CD4-positive, alpha-beta T cell treated with Interleukin-6 at 100 ng/mL for 8 hours (primary cell): ENCODE measurements at places on chromosomes 2 and 18.

GRCh38 chr2:35651688-35652323 is 703.8 kb upstream of the CRIM1 start:
- DNase-seq = no peak

GRCh38 chr2:208541461-208541988 is 134.9 kb downstream of the PTH2R start:
- DNase-seq = no peak

DNA sequence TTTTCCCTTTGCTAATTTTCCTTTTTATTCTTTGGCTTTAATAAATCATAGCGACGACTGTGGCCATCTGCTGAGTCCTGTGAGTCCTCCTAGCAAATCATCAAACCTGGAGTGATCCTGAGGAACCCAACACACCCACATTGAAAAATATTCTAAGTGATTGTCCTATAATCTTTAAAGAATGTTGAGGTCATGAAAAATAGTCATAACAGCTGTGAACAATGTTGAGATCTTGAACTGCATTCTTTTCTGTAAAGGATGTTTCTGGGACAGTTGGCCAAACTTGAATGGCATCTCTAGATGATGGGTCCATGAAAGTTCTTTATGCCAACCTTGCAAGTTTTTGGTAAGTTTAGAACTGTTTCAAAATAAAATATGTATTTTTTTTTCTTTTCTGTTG is 53.2 kb upstream of the ADAM23 start:
- no peak for DNase-seq

DNA sequence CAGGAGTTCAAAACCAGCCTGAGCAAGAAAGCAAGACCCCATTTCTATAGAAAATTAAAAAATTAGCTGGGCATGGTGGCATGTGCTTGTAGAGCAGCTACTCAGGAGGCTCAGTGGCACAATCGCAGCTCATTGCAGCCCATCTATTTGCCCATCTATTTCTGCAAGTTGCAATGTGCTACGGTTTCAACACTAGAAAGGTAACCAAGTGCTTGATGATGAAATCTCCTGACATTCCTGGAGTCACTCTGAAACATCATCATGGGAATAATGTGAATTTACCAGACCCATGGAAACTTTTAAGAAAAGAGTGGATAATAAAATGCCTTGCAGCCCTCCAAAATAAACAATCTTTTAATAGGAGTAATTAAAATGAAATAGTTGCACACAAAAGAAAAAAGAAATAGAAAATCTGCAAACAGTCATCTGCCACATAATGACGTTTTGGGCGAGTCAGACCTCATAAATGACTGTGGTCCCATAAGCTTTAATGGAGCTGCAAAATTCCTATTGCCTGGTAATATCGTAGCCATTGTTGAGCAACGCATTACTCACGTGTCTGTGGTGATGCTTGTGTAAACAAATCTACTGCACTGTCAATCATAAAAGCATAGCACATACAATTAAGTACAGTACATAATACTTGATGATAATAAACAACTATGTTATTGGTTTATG is 46.6 kb upstream of the AMMECR1L start:
- DNase-seq = no peak

DNA sequence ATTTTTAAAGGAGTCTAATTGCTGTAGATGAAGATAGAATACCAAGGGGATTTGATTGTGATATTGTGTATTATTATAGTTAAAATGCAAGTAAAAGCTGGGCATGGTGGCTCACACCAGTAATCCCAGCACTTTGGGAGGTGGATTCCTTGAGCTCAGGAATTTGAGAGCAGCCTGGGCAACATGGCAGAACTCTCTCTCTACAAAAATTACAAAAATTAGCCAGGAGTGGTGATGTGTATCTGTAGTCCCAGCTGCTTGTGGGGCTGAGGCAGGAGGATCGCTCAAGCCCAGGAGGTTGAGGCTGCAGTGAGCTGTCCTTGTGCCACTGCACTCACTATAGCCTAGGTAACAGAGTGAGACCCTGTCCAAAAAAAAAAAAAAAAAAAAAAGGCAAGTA is 687.0 kb downstream of the NUP35 start:
- DNase-seq = no peak

DNA sequence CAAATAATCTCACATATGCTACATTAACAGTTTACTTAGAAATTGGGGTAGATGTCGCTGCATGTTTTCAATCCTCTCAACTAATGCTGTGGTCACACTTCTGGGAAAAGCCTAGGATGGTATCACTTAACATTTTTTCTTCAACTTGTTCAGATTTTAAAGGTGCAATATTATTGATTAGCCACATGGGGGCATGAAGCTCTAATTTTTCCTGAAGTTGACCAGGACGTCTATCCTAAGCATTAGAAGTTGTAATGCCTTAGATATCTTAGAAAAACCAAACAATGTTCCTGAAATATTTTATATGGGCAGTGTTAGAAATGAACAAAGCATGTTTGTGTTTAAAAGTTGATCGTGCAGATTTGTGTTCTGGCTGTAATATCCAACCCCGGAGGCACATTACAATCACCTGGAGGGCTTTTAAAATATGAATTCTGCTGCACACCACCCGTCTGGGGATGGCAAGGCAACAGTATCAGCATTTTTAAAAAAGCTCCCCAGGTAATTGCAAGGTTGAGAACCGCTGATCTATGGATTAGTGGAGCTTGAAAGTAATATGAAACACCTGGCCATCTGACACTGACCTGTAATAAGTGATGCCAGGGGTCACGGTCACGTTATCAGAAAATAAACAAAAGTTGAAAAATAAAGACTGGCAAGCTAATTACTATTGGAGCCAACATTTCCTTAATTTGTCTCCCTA is 100.5 kb upstream of the LMAN1 start:
- no peak for DNase-seq

- DNase-seq = no peak
Measured at GRCh38 chr2:145108361-145108778, 588.5 kb upstream of the ZEB2 start.

- DNase-seq = no peak
Measured at GRCh38 chr18:79940814-79941472, 10.5 kb downstream of the SLC66A2 start.

GRCh38 chr2:115084446-115084845 is 642.0 kb downstream of the DPP10 start:
- DNase-seq = no peak

GRCh38 chr2:23532391-23533337 is 147.7 kb downstream of the KLHL29 start:
- DNase-seq = peak; percentile 35

- DNase-seq = no peak
Measured at GRCh38 chr2:136091899-136092298, 26.1 kb downstream of the CXCR4 start.

DNA sequence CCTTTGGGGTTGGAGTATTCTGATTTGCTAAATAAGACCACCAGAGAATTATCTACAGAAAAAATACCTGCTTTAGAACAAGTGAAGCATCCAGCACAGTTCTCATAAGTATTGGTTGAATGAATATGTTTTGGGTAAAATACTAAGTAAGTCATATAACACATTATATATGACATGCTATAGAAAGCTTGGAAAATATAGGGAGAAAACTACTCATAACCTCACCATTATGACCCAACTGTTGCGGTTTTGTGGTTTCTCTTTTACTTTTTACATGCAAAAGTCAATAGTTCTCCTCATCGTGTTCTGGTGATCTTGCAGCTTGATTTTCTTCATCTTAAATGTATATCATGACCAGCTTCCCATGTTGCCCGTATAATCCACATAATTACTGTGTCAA is 66.2 kb downstream of the DIPK1C start:
- DNase-seq = no peak

DNA sequence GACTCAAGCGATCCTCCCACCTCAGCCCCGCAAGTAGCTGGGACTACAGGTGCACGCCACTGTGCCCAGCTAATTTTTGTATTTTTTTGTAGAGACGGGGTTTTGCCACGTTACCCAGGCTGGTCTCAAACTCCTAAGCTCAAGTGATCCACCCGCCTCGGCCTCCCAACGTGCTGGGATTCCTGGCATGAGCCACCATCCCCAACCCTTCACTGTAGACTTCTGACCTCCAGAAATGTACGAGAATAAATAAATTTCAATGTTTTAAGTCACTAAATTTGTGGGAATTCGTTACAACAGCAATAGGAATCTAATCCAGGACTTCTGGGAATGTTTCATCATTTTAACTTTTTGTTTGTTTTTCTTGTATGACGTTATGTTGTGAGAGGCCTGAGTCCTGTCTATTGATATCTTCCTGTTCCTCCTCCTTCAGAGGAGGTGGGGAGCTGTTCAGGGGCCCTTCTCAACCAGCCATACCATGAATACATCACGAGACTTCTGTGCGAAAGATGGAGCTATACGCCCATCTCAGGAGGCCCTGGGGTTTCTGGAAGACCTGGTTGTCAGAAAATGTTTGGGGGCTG is 40.0 kb downstream of the TEX44 start:
- DNase-seq = no peak

DNA sequence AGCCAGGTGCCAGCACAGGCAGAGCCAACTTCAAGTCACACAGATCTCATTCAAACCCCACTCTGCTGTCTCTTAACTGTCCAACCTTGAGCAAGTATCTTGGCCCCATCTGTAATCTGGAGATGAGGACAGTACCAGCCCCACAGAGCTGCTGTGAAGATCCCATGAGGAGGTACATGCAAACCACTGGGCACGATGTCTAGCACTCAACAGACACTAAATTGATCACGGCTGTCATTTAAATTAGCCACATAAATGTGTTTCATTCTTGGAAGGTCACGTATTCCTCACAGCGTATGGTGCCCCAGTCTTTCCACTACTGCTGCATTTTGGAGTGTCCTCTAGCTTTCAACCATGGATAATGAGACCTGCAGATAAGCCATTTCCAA is 167.6 kb upstream of the ID2 start:
- no peak for DNase-seq
